ENCODE measurements at places on chromosomes 12 and 14.

- DNase-seq = no peak
Measured at GRCh38 chr12:132783917-132784531, 22.4 kb upstream of the ANKLE2 start.

- peak; percentile 74 for DNase-seq
Measured at GRCh38 chr12:82873951-82874350, 187.2 kb downstream of the TMTC2 start.

- no peak for DNase-seq
Measured at GRCh38 chr14:99687284-99688209, 3.4 kb downstream of the CYP46A1 start.

DNA sequence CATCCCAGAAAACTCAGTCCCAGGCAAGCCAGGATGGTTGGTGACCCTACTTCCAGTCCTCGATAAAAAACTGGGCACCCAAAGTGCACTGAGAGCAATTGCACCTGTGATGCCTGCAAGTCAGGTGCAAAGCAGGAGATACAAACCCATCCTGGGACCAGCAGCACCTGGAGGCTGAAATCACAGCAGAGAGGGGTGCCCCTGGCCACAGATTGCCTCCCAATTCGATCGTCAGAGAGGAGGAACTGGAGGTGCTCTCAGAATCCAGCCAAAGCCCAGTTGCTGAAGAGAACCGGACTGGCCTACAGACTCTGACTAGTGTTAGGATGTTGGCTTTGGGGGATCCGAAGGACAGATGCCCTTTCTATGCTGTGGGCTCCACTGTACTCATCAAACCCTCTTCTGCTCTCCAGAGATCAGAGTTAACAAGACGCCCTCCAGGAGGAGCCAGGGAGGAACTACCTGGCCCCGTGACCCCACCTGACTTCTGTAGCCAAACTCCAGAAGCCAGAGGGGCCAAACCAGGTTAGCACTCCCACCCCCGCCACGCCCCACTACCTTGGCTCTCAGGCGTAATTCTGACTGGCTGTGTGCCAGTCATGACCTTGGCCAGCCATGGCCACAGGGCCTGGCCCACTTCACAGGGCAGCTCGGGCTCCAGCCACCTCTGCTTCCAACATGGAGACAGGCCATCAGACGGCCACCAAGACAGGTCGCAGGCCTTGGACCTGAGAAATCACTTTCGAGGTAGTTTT is 284.5 kb upstream of the RTL1 start:
- DNase-seq = no peak

DNA sequence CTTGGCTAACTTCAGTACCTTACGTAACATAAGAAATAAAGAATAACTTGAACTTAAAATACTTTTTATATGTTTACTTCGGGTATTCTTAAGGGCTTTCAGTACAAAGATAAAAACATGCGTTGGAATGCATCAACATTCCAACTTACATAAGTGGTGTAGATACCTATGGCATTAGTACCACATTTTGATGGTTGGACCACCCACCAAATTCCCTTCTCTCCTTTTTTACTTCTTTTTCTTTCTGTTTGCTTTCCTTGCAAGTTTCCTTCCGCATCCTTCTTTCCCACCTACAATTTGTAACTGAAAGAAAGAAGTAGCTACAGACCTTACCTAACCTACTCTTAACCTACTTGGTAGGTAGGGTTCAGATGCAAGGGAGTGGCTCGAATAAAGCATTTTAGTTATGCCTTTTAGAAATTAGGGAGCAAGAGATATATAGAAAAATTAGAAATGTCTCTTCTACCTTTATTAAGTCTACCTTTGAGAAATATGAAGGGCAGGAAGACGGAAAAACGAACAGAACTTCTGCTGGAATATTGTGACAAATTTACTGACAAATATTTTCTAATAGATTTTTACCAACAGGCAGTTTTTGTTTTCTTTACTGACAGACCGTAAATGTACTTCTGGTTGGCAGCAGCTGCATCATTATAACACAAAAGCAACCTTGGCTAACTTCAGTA is 2.1 kb upstream of the ARHGAP5 start:
- DNase-seq = no peak

DNA sequence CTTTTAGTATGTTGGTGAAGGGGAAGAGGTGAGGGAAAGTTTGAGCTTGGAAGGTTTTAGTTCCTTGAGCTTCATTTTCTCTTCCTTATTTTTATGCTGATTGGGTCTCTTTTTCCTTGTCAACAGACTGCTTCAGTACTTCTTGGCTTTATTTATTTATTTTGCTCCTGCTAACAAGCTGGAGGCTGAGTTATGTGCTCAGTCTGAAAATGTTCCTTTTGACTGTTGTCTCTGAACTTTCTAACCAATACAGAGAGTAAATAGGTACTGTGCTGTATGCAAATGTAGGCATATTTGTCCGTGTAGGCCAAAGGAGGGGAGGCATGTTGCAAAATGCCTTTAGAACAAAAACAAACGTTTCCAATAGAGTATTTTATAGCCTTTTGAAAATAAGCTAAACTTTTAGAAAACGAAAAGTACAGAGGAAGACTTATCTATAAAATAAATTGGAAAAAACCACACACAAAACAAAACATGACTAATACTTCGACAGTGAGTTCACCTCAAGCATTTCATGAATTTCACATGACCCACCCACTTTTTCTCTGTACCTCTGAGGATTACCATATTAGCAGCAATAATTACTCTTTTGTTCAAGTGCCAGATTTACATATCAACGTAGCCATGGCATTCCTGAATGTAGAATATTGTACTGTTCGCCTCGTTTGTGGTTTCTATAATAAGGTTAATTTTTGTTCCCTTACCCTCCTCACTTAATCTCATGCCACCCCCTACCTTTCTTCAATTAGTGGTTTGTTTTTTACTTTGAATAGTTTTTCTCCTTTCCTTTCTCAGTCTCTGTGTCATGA is 4.7 kb upstream of the CREBL2 start:
- DNase-seq = no peak

GRCh38 chr14:54424479-54424901 is 16.7 kb downstream of the CNIH1 start:
- no peak for DNase-seq

DNA sequence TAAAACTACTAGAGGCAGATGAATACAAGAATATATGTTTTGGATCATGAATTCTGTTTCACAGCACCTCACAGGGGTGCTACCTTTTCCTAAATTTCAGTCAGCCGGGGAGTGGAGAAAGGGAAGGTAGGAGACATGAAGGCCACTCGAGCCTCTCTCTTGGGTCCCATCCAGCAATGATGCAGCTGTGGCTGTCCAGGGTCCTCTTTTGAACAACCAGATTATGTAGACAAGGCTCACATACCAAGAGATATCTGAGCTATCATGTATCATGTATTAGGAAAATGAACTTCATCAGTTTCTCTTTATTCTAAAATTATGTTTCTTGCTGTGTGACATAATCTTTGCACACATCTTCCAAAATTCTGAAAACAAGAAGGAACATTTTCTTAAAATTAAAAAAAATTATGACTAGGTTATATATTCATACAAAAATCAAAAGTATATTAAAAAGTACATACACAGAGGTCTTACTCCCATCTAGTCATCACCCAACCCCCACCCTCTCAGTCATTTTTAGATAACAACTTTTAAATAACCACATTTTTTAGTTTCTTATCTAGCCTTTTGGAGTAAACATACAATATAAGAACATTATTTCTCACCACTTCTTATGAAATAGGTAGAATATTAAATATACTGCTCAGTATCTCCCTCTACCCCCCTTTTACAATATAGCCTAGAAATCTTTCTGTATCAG is 88.7 kb downstream of the ACADS start:
- DNase-seq = no peak

DNA sequence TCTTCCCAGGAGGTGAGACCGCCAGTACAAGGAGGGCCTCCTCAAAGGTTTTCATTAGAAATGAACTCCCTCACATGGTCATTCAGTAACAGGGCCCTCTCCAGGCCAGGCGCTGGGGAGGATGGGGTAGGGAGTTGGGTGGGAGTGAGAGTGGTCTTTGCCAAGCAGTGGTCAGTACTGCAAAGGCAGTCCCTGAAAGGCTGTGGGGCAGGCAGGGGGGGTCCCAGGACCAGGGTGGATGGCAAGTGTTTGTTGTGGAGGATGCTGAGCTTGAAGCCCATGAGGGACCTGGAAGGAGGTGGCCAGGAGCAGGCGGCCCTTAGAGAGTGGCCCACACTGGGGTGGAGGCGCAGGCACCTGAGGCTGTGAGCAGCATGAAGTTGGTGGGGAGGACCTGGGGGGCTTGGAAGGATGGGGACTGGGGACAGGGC is 26.1 kb downstream of the CEP170B start:
- DNase-seq = no peak

GRCh38 chr12:114313910-114314309 is 92.0 kb downstream of the TBX5 start:
- DNase-seq = no peak

GRCh38 chr14:74243051-74243450 is 3.8 kb downstream of the VSX2 start:
- no peak for DNase-seq

DNA sequence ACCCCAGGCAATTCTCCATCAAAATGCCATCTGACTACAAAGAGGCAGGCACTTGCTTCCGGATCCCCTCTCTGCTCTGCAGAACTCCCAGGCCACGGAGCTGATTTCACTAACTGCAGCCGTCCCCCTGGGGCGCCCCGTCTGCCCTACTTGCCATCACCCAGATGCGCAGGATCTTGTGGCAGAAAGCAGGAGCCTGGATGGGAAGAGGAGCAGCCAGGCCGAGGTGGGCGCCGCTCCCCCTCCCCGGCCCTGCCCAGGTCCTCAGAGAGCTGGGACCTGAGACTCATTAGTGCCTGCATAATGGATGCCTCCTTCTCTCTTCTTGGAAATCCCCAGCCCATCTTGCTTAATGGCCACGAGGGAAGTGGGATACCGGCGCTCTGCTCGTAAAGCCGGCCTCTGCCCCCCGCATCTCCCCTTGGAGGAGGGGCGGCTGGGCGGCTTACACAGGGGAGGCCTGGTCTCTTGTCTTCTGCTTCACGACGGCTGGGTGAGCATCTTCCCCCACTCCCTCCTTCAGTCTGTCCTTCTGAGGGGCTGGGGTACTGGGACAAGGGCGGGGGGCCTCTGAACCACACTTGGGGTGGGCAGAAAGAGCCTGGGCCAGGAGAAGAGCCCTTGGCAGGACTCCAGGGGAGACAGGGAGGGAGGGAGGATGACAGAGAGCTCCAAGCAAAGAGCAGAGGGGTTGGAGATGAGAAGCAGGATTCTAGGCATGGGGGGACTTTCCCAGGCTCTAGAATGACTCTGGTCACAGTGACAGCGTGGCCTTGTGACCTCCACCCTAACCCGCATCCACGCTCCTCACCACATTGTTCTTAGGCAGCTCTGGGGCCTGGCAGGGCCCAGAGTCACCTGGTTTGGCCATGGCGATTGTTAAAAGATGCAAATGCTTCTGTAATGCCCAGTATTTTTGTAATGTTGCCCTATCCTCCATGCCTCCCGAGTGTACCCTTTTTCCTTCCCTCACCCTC is 19.4 kb upstream of the EML1 start:
- DNase-seq = no peak

- DNase-seq = no peak
Measured at GRCh38 chr14:105602243-105602750, 75.9 kb downstream of the TMEM121 start.

GRCh38 chr14:91005716-91006115 is 54.7 kb downstream of the RPS6KA5 start:
- DNase-seq = no peak

DNA sequence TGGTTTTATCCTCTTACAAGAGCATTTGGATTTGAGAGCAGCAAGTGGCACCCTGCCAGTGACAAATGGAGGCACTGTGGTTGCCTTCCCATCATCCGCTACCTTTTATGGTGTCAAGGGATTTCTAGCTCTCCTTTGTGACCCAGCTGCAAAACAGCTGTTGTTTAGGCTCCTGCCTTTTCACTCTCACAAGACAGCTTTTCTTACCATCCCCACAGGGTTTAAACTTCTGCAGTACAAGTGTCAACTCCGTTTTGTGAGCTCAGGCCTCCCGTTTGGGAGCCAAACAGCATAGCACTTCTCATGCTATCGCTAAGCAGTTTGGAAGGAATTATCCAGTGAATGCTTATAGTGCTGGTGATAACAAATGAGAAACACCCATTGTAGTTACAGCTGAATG is 331.4 kb downstream of the TMTC2 start:
- no peak for DNase-seq

DNA sequence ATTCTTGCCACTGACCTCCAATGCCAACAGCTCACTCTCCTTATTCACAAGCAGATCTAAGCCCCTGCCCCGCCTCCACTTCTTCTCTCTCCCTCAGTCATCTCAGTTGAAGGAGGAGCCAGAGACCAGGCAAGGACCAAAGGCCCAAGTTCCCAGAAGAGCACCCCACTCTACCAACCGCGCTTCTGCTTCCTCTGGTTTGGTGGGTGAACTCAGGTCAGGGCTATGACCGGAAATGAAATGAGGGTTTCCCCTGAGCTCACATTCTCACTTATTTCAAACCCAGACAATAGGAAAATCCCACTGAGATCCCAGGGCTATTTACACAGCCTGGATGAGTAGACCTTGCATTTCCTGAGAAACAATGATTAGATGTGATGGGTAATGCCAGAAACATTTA is 9.9 kb downstream of the DPF3 start:
- no peak for DNase-seq

- no peak for DNase-seq
Measured at GRCh38 chr12:6200256-6201212, at the start of gene CD9. Gene CD9, plus strand, starts transcription at chr12:6200400. Its CDS starts 100 bp downstream, at chr12:6200500.

- no peak for DNase-seq
Measured at GRCh38 chr12:105352052-105352451, 21.6 kb downstream of the C12orf75 start.
